ENCODE measurements at places on chromosomes 4 and X.
A peak's percentile ranks its signal among the peaks of the same experiment; 100 is the strongest.

- DNase-seq: no peak
Measured at GRCh38 chrX:70029863-70030262, 19.9 kb downstream of the AWAT2 start.

GRCh38 chr4:185955826-185956543 lies 113.0 kb upstream of the TLR3 start:
- DNase-seq: no peak

GRCh38 chr4:38069271-38069760 lies 109.1 kb downstream of the PTTG2 start:
- DNase-seq: peak; percentile 55

GRCh38 chrX:49977319-49978090 lies 55.1 kb downstream of the CLCN5 start:
- no peak for DNase-seq

GRCh38 chrX:125765347-125765746 lies 400.7 kb downstream of the DCAF12L2 start:
- no peak for DNase-seq

Data from HCEC 1CT (cell line).